ENCODE measurements at places on chromosomes 4 and X. TPM values are rescaled to one million over a fixed set of nuclear protein-coding genes. Genes with fewer than 3 reads are reported as not detected.

Gene LNX1
- 4.4 TPM for polyA plus RNA-seq

Gene SGCB
- 35.0 TPM for polyA plus RNA-seq

Gene C4orf54
- polyA plus RNA-seq: 0.04 TPM

Gene CXCL10
- 1.3 TPM for polyA plus RNA-seq

Gene RBMXL3
- polyA plus RNA-seq: not detected

Gene NRK
- polyA plus RNA-seq: 4.6 TPM

Gene SOWAHB
- 2.8 TPM for polyA plus RNA-seq

Gene TEX11
- 0.06 TPM for polyA plus RNA-seq

Gene REELD1
- polyA plus RNA-seq: 0.81 TPM

Gene HTN3
- not detected for polyA plus RNA-seq

Gene POU3F4
- polyA plus RNA-seq: 0.06 TPM

Gene ADGRG4
- not detected for polyA plus RNA-seq

Gene RAB40A
- polyA plus RNA-seq: 4.2 TPM

Gene USP51
- polyA plus RNA-seq: 10.3 TPM

Gene TAF9B
- 41.4 TPM for polyA plus RNA-seq
